Hindlimb muscle (tissue), 1 donor: ENCODE measurements at places on chromosomes 7 and 10. TPM values are rescaled to one million over a fixed set of nuclear protein-coding genes. Genes with fewer than 3 reads are reported as not detected.

GRCh38 chr10:63618552-63618951 lies 97.4 kb downstream of the REEP3 start:
- no peak for DNase-seq

DNA sequence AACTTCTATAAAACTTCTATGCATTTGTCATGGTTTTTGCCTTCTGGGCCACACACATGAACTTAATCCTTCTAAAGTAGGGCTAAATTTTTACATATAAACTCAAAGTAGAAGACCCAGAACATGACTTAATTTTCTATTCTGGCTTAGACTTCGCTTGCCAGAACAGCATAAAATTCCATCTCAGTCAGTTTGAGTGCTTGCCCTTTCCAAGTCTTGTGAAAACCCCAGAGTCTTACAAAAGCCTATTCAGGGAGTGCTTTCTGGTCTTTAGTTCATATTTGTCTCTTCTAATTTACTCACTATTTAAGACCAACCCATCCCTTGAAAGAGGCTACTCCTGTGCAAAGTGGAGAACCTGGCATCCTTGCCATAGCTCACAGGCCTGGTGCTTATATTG lies 201.6 kb upstream of the MEOX2 start:
- DNase-seq, result no peak

- DNase-seq, result no peak
These were observed 130.5 kb downstream of the WDR37 start for GRCh38 chr10:1186683-1186990.

DNA sequence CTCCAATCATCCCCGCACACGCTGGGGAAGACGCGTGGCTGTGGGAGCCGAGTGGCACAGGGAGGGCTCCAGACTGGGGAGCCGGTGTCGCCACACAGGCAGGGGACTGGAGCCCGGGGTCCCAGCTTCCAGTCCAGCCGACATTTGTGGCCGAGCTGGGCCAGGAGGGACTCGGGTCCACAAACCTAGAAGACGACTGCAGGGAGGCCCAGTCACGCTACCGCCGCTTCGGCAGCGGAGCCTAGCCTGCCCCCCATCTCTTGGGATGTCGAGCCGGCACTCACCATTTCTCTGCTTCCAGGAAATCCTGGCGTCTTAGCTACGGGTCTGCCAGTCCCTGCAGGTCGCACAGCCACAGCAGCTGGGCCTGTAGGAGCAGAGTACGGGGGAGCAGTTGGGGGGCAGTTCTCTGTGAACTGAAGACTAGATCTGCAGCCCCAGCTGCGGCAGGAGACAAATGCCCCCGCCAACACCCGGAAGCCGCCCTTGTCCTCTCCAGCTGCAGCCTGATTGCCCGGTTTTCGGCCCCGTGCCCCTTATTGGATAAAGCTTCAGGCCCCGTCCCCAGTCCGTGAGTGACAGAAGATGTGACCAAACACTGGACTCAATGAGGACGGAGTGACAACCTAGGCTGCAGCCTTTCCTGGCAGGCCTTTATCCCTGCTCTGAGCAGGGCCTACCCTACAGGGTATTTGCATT lies 270.7 kb downstream of the ZNF33B start:
- DNase-seq, result peak; percentile 58

DNA sequence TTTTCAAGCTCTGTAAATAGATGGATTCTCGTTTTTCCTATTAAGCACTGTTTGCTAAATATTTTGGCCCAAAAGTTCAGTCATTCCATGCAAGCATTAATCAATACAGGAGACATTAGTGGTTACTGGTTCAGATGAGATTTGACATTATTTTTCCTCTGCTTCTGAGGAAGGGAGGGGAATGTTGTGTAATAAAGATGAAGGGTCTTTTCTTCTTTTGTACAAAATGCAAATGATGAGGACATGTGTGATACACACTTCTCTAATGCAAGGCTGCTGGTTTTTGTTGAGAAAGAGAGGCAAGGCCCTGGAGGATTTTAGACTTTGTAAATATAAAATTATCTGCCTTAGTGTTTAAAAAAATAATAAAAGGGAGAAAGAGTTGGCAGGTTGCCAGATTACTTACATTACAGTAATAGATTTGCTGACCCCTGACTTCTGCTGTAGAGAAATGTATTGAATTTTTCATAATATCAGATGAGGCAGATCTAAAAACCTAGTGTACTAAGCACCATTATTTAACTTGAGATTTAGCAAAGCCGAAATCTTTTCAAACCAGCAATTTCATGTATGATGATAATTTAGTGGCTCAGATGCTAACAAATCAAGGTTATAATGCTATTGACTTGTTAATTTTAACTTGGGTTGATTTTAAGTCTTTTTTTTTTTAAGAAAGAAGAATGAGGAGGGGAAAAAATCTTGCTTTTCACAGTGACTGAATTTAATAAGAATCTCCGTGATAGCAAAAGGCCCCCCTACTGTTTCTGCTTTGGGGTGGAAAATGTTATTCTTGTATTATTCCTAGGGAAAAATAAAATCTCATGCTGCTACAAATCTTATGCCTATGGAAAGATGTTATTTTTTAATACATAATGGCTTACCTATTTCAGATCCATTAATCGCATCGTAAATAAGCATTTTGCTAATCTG lies 180.1 kb downstream of the ARID5B start:
- no peak for DNase-seq

DNA sequence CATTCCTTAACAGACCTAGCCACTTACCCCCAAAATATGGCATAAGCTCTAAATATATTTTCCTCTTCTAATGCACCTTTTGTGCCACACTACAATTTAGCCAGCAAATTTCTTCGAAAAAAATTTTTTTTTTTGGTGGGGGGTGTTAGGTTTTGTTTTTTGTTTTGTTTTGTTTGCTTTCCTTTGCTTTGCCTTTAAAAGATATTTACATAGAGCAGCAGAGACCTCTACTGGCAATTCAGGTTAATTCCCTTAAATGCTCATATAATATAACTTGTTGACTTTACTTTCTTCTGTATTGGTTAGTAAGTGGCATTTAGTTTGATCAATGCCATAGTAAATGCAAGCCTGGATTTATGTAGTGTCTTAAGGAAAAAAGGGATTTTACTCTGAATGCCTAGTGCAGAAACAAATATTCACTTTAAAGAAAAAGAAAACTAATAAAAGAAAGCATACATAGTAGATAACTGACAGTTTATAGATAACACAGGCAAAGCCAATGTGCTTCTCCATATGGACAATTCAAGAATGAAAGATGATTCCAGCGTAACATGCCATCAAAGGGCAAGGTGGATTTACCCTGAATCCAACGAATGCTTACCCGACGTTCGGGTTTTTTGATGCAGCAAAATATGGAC lies 1250.6 kb downstream of the GATA3 start:
- DNase-seq, result peak; percentile 14

DNA sequence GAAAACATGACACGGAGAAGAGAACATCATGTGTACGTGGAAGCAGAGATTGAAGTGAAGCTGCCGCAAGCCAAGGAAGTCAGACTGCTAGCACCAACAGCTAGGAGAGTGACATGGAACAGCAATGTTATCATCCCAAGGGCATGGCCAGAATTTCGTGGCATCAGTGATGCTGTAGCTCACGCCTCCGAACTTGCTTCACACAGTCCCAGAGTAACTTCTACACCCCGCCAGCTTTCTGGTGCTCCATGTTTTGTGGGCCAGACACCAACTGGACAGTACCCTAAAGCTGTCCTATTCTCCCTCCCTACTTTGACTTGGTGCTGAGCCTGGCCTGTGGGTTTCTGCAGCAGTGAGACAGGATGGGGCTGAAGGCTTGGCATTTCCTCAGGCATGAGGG lies 33.0 kb upstream of the EMX2 start:
- no peak for DNase-seq

DNA sequence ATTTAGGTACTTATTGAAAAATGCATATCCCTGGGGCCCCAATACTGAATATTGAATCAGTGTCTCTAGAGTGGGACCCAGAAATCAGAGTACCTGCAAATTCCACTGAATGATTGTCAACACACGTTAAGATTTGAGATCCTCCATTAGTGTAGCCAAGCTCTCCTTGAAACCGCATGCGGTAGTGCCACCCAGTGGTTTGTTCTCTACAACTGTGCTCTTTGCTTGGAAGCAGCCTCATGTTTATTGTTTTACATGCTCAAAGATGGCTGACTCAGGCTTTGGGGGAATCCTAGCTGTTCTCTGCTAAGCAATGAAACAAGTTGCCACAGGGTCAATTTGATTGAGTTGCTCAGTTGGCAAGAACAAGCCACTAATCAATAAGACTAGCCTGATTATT lies 340.2 kb upstream of the CELF2 start:
- DNase-seq, result peak; percentile 26

GRCh38 chr7:94414481-94414880 lies 19.8 kb downstream of the COL1A2 start:
- no peak for DNase-seq

- no peak for DNase-seq
These were observed 29.7 kb upstream of the SCIN start for GRCh38 chr7:12540850-12541249.

- no peak for DNase-seq
These were observed 37.0 kb downstream of the PDGFA start for GRCh38 chr7:482521-483083.

- no peak for DNase-seq
These were observed 182.3 kb upstream of the ADCY1 start for GRCh38 chr7:45391618-45392451.

DNA sequence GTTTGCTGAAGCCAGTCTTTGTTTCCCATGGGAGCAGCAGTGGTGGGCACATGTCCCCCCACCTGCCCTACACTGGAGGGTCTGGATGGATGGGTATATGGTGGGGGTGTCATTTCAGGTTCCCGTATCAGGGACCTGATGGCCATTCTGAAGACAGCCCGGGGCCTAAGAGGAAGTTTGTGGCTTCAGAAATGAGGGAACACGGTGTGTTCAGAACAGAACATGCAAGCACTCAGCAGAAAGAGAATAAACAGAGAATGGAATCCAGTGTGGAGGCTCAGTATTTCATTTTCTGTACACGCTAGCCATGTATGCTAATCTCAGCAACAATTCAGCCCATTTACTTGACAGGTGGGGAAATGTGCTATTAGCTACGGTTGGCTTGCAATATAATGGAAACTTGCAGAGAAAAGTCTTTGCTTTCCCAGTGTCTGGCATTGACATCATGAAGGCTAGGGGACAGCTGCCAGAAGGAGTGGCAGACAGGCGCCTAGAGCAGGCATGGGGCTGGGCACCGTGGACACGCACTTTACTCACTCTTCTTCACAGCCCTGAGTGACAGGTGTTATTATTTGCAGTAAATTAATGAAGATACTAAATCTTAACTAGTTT lies 98.6 kb downstream of the ELMO1 start:
- peak; percentile 38 for DNase-seq

DNA sequence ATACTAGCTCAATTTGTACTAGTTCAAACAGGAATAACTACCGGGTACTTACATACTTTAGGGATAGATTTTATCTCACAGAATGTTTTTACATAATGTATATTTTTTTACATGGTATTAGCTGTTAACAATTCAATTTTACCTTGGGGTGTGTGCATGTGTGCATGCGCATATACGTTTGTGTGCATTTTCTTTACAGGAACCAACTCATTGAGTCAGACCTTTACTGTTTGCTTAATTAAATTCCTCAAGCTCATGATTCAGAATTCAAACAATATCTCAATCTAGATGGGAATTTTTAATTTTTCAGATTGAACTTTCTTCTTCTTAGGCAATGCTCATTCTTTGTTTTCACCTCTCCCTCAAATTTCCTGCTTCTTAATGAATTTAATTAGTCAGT lies 24.7 kb upstream of the WASL start:
- DNase-seq, result no peak

DNA sequence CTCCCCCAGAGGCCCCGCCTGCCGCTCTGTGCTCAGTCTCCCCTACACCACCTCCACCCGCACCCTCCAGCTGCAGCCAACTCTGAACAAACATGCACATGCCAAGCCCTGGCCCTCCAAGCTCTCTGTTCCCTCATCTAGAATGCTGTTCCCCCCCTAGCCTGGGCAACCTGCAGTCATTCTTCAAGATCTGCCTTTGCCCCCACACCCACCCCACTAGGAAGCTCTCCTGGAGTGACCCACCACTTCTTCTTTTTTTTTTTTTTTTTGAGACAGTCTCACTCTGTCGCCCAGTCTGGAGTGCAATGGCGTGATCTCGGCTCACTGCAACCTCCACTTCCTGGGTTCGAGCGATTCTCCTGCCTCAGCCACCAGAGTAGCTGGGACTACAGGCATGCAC lies 13.7 kb downstream of the MYL10 start:
- DNase-seq, result no peak

GRCh38 chr7:47432671-47433563 lies 149.0 kb downstream of the TNS3 start:
- DNase-seq, result no peak

DNA sequence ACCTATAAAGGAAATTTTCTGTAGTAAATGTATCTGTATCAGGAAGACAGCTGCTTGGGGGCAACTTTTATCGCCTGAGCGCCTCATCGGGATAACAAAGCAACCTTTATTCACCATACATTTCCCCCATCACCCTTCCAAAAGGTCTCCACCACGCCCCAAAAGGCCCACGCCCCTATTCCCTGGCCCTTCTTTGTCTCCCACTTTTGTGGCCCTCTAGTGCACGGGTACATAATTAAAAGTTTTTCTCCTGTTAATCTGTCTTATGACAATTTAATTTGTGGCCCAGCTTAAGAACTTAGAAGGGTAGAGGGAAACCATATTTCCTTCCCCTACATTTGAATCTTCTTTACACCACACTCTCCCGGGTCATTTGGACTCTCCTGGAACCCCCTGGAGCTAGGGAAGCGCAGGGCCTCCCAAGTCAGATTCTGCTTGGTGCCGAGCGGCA lies 625 bp downstream of the RP9 start:
- peak; percentile 2 for DNase-seq

DNA sequence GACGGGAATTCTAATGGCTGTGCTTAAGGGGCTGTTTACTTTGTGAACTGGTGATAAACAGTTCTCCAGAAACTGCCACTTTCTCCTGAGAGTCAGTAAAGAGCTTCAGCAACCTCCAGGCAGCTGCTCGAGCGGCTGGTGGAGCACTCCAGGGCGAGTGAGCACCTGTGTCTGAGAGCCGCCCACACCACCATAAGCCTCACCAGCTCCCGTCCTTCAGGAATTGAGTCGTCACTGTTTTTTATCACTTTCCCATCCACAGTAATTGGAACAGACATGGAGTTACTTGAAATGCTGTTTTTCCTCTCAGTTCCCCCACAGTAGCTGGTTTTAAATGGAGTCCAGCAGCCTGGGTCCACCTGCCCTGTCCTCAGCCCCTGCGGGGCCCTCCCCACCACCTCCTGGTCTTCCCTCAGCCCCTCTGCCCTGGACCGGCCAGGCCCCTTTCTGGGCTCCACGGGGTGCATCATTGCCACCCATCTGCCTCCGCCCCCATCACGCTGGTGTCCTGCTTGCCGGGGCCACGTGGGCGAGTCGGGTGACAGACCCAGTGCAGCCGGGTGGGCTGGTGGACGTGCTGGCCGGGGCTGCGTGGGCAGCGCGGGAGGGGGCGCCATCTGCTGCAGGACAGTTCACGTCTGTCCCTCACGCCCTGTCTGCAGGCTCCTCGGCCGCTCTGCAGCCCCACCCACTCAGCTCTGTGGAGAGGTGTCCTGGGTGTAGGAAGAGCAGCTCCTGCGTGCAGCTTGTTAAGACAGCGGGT lies 56.0 kb downstream of the NKX6-2 start:
- DNase-seq, result no peak

- DNase-seq, result no peak
These were observed 5.1 kb downstream of the NME8 start for GRCh38 chr7:37853468-37853867.

The THAP5 gene
- polyA plus RNA-seq, result 17.4 TPM

The SPDYE16 gene
- polyA plus RNA-seq, result 4.5 TPM

The RTKN2 gene
- 3.6 TPM for polyA plus RNA-seq

The PRKAR2B gene
- 6.4 TPM for polyA plus RNA-seq

The ANKRD1 gene
- polyA plus RNA-seq, result 45.2 TPM

The TSPAN12 gene
- 57.2 TPM for polyA plus RNA-seq

The KCND2 gene
- 0.83 TPM for polyA plus RNA-seq

The SYNPO2L gene
- polyA plus RNA-seq, result 263 TPM

The TAS2R4 gene
- 1.6 TPM for polyA plus RNA-seq

The ASZ1 gene
- polyA plus RNA-seq, result not detected

The HOXA5 gene
- polyA plus RNA-seq, result 7.0 TPM
